ENCODE measurements at places on chromosomes 11 and 22. TPM values are rescaled to one million over a fixed set of nuclear protein-coding genes. Genes with fewer than 3 reads are reported as not detected.

The CARD16 gene
- 7.7 TPM for total RNA-seq

The MMP1 gene
- not detected for total RNA-seq

The KCNJ5 gene
- total RNA-seq = 4.3 TPM

The GSTT2B gene
- 2.8 TPM for total RNA-seq

The CHRM1 gene
- 0.71 TPM for total RNA-seq

The OVCH2 gene
- total RNA-seq = not detected

All from camera-type eye (tissue), 1 donor.